ENCODE measurements at places on chromosomes 5 and 9. TPM values are rescaled to one million over a fixed set of nuclear protein-coding genes. Genes with fewer than 3 reads are reported as not detected.

The FBXO4 gene
- 14.8 TPM for total RNA-seq

The DPH7 gene
- 25.6 TPM for total RNA-seq

The SPINK7 gene
- total RNA-seq, result not detected

The IFNB1 gene
- not detected for total RNA-seq

The ANKRD34B gene
- 3.0 TPM for total RNA-seq

The SLC46A2 gene
- total RNA-seq, result not detected

The PTGR1 gene
- 25.1 TPM for total RNA-seq

The SLC1A3 gene
- 418 TPM for total RNA-seq

The CTXN3 gene
- total RNA-seq, result 8.5 TPM

The GLRA1 gene
- total RNA-seq, result 5.5 TPM

The NKD2 gene
- total RNA-seq, result 5.3 TPM

The TICAM2 gene
- total RNA-seq, result 2.8 TPM

The ARSI gene
- 0.46 TPM for total RNA-seq

The IL31RA gene
- 0.23 TPM for total RNA-seq
